ENCODE measurements at places on chromosomes 6 and 20. TPM values are rescaled to one million over a fixed set of nuclear protein-coding genes. Genes with fewer than 3 reads are reported as not detected.

Gene FABP7
- total RNA-seq, result not detected

Gene BFSP1
- 2.2 TPM for total RNA-seq

Gene TMEM244
- not detected for total RNA-seq

Gene SIRPB1
- 4.5 TPM for total RNA-seq

Gene LY6G5C
- total RNA-seq, result 1.7 TPM

Gene ZBTB46
- not detected for total RNA-seq

Gene HLA-DQB2
- total RNA-seq, result 1.8 TPM
